Muscle of back (tissue), 13 donors: ENCODE measurements at places on chromosomes 11 and 22. TPM values are rescaled to one million over a fixed set of nuclear protein-coding genes. Genes with fewer than 3 reads are reported as not detected.

The SULT4A1 gene
- polyA plus RNA-seq = 2.1 TPM

DNA sequence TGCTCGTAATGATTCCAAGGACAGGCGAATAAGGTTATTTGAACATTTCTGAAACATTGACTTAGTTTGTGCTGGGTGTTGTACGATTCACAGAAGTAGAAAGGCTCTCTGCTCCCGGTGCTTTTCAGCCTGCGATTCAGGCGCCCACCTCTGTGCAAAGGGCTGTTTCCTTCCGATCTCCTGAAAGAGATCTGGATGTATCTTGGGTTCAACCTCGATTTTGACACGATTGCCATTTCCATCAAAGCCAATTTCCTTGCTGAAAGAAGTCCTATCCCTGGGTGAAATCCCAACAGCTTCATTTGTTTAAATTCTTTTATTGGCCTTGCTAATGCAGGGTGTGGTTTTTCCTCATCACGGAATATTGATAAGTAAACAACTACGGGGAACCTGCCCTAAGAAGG, 1.1 kb upstream of the ZC3H12C start:
- no peak for DNase-seq

- no peak for DNase-seq
Observed at GRCh38 chr11:16287630-16288280, 68.6 kb downstream of the SOX6 start.

GRCh38 chr11:34652191-34652973, 31.5 kb downstream of the EHF start:
- no peak for DNase-seq

The CHST1 gene
- polyA plus RNA-seq = 10.1 TPM

GRCh38 chr11:133940034-133940433, 16.7 kb downstream of the IGSF9B start:
- DNase-seq = no peak

The OR10G4 gene
- not detected for polyA plus RNA-seq

The ADAMTS15 gene
- 28.9 TPM for polyA plus RNA-seq

DNA sequence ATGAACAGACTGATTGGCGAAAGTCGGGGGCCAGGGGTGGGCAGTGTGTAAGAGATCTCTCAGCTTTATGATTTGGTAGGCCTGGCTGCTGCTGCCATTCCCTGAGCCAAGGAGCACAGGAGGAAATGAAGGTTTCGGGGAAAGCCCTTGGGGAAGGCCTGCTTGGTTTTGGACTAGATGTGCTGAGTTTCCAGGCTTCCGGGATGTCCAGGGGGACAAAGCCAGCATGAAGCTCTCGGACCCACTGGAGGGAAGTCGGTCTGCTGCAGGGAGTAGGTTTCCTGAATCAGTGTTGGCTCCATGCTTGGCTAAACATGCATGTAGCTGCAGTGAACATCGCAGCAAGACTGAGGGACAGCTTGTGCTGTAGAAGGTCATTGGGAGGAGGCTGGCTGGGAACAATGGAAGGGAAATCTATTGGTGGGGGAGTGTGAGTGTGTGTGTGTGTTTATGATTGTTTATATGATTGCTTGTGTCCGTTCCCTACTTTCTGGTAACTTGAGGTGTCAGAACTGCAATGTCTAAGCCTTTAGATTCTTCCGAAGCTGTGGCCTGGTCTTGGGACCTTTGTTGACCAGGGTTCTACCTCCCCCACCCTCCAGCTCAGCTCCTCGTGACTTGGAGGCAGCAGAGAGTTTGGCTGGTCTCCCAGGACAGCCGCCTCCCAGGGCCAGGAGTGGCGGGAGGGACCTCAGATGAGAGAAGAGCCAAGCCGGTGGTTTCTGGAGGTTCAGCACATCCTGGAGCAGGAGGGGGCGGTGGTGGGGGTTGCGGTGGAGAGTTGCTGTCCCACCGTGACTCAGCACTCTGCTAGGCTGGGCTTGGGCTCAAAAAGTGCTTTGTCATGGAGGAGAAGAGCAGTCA, 4.0 kb upstream of the FTH1 start:
- peak; percentile 97 for DNase-seq

The HYLS1 gene
- polyA plus RNA-seq = 5.4 TPM

DNA sequence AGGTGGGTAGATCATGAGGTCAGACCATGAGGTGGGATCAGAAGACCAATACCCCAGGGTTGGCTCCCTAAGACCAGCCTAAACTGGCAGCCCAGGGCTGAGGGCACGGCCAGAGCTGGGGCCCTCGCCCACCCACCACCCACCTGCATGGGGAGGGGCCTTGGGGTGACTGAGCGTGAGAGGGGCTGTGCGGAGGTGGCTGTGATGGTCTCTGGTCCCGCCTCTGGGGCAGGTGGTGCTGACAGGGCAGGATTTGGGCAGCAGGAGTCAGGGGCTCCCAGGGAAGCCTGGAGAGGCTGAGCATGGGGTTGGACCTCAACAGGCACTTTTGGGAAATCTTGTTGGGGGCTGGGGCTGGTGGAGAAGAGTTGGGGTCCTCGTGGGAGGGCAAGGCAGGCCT, 39.8 kb upstream of the MUC5AC start:
- DNase-seq = no peak

DNA sequence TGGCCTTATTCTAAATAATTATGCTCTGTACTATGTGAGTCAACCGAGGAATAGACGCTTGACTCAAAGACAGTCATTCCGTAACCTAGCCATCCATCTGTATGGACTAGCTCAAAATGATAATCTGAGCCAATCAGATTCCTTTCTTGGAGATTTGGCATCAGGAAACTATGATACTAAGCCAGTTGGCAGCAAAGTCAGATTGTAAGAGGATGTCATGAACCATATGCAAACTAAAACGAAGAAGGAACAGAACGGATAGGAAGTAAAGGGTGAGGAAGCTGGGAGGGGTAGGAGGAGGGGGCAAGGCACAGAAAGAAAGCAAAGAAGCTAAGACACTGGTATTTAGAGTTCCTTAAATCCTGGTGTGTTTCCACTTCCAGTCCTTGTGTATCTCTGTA, 10.7 kb upstream of the SESN3 start:
- DNase-seq = no peak

The LIF gene
- polyA plus RNA-seq = 0.62 TPM

DNA sequence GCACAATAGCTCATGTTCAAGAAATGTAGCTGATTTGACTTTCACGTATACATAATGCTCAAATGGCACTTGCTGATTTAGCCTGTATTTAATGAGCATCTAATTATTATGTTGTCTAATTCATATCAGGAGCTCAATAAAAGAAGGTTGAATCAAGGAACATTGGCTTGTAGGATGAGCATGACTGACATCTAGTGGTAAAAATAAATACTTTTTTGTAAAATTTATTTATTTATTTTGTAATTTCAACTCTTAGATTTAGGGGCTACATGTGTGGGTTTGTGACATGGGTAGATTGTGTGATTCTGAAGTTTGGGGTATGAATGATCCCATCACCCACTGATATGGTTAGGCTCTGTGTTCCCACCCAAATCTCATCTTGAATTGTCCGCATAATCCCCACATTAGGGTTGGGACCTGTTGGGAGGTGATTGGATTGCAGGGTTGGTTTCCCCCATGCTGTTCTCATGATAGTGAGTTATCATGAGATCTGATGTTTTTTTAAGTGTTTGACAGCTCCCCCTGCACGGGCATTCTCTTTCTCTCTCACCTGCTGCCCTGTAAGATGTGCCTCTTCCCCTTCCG, 1.7 kb upstream of the OR52E5 start:
- peak; percentile 0 for DNase-seq

DNA sequence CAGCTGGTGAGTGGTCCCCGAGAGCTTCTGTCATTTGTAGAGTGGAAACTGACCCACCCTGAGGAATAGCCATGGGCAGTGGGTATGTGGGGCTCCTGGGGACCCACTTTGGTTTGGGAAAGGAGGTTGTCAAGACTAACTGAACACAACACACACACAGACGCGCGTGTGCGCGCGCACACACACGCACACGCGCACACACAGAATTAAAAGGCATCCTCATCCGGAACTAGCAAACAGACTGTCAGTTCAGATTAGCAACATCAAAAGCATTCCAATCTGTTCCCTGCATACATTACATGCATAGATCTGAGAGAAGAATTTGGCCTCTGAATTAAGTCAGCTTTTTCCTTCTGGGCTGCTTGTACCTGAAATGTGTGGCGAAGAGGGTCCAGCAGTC, 284.7 kb downstream of the ST3GAL4 start:
- no peak for DNase-seq

DNA sequence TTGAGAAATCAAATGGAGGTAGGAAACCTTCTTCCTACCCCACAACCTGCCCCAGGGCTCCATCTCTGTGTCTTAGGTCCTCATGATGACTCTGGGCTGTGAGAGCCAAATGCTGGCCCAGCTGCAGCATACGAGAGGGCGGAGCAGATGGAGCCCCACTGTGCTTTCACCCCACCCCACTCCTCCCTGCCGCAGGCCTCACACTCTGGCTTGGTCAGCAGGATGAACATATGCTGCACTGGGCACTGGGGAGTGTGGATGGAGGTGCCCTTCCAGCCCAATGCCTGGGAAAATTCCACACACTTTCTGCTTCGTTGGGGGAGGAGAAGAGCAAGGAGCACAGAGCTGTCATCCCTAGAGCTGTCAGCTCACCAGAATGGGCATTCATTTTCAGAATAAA, 271.6 kb upstream of the CADM1 start:
- DNase-seq = no peak

DNA sequence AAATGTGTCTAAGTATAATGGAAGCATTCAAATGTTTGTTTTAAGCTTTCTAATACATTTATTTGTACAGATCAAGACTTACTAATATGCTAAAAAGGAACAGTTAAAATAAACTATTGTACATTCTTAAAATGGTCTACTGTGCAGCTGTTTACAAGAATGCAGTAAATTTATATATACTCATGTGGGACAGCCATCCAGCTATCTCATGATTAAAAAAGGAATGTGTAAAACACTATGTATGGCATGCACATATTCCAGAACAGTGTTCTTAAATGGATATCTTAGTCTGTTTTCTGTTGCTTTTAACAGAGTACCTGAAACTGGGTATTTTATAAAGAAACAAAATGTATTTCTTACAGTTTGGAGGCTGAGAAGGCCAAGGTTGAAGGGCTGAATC, 30.2 kb upstream of the CSTF3 start:
- DNase-seq = no peak

DNA sequence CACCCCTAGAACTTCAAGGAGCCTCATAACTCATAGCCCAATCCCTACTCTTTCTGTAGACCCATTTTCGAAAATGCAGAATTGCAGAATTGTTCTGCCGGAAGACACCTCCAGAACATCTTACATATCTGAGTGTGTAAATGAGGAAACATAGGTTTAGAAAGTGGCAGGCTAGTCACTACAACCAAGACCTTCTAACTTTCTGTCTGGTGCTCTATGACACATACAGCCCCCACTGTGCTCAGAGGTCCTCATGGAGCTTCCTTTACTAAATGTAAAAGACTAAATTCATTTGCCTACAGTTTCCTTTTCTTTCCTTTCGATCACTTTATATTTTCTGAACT, 132.1 kb upstream of the DDI1 start:
- DNase-seq = no peak

The NEFH gene
- 3.3 TPM for polyA plus RNA-seq

DNA sequence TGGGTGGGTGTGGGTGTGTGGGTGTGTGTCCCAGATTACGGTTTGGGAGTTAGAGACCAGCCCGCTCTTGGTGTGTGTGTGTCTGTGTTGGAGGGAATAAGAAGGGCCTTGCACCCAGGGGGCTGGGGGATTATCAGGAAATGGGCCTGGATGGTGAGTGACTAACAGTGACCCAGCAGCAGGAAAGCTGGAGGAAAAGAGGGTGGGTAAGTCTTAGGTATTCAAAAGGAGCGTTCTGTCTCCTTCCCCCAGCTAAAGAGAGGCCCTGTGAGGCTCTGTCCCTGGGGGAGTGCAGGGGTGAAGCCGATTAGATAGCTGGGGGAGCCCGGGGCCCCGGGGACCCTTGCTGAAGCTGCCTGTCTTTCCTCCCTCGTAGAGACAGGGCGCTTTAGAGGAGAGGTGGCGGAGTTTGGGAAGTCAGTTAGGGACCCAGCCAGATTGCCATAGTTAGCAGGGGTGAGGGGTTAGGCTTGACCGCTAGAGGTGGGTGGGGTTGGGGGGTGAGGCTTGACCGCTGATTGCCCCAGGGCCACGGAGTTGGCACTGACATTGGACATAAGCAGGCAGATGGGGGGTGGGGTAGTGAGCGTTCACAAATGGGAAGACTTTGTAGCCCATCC, 1.5 kb downstream of the OAF start:
- DNase-seq = no peak

The CAPN5 gene
- 8.3 TPM for polyA plus RNA-seq

- no peak for DNase-seq
Observed at GRCh38 chr22:32219026-32219425, 14.2 kb upstream of the RFPL2 start.

GRCh38 chr11:79461144-79461543, 20.3 kb upstream of the TENM4 start:
- DNase-seq = peak; percentile 12

- no peak for DNase-seq
Observed at GRCh38 chr11:489610-490185, 17.3 kb downstream of the RNH1 start.

GRCh38 chr22:20807315-20807752, 33.4 kb downstream of the SERPIND1 start:
- DNase-seq = no peak

The FKBP2 gene
- 36.1 TPM for polyA plus RNA-seq

- no peak for DNase-seq
Observed at GRCh38 chr11:64745189-64745520, 1.2 kb upstream of the RASGRP2 start.

DNA sequence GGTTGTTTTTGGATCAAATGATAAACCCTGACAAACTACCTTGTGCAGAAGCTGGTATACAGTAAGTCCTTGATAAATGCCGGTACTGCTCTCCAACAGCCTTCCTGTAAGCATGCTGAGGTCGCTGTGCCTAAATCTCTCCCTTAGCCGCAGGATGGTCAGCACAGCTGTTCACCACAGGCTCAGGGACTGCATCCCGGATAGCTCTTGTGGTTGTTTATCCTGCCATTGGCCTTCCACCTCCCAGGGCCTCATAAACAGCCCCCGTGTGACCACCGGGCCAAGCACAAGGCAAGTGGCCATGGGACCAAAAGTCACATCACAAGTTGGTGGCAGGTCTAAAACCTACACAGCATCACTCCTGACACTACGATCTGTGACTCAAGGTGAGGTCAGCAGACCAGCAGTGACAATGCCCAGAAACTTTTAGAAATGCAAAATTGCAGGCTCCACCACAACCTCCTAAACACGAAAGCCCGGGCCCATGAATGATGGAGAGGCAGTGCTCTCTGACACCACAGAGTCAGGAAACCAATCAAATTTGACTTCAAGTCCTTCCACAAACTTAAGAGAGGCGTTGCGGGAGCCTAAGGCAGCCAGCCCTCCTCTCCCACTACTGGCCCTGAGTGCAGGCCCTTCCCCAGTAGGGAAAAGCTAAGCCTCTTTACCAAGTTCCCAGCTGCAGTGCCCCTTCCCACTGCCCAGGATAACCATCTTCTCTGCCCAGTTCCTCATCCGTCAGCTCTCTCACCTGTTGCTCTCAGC, 3.9 kb downstream of the SPATA19 start:
- DNase-seq = no peak

The AKIP1 gene
- polyA plus RNA-seq = 25.5 TPM

The RIC3 gene
- polyA plus RNA-seq = 0.44 TPM
